Pancreas (tissue), 10 donors: ENCODE measurements at places on chromosomes 7 and 10. TPM values are rescaled to one million over a fixed set of nuclear protein-coding genes. Genes with fewer than 3 reads are reported as not detected.
A peak's percentile ranks its signal among the peaks of the same experiment; 100 is the strongest.

GRCh38 chr10:103512591-103513379 lies 19.3 kb downstream of the NEURL1 start:
- DNase-seq, result peak; percentile 83
- H3K27ac ChIP-seq, result peak overlapping the region; percentile 69
- no peaks in the 10 kb centered on the region for H3K27me3 ChIP-seq

DNA sequence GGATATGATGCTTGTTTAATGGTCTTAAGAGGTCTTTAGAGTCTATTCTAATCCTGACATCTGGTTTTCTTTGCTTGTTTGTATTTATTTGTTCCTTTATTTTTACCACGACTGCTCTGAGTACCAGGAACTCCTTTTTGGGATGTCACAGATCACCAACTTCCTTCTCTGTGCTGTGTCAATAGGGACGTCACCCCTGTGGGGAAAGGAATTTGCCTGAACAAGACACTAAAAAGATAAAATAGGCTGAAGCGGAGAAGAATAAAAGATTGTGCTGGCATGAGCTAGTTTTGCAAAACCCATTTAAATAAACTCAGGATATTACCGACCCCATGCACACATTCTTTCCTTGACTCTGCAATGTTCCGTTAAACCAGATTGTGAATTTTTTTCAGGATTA lies 27.7 kb downstream of the MGMT start:
- H3K4me3 ChIP-seq, result no peak overlapping the region
- DNase-seq, result no peak
- no peaks in the 10 kb centered on the region for H3K4me1 ChIP-seq
- no peaks in the 10 kb centered on the region for H3K27me3 ChIP-seq

RNF133 gene
- total RNA-seq, result 0.79 TPM

DNA sequence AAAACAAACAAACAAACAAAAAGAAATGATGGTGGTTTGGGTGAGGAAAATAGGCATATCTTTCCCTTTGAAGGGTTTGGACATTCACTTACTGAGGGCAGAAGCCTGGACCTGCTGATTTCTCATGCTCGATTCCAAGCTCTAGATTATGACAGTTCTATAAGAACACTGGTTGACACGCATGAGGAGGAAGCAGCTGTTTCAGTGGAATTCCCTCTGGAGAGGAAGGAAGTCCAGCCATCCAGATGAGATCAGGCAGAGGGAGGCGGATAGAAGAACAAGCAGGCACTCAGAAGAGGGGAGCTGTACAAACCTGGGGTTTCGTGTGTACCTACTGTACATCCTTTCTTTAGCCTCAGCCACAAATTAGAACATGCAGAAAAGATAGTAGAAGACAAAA lies 691.9 kb downstream of the INHBA start:
- H3K4me3 ChIP-seq, result no peak overlapping the region
- H3K36me3 ChIP-seq, result no peaks in the 10 kb centered on the region
- no peak for DNase-seq

SH2B2 gene
- 1.3 TPM for total RNA-seq

- peaks cover 4% of the 10 kb centered on the region for H3K27me3 ChIP-seq
- no peaks in the 10 kb centered on the region for H3K36me3 ChIP-seq
- H3K4me1 ChIP-seq, result no peaks in the 10 kb centered on the region
- no peak for DNase-seq
- no peak overlapping the region for H3K27ac ChIP-seq
These were observed 73.7 kb downstream of the PLPP4 start for GRCh38 chr10:120530699-120531098.

- H3K27ac ChIP-seq, result no peak overlapping the region
- no peaks in the 10 kb centered on the region for H3K27me3 ChIP-seq
- H3K4me1 ChIP-seq, result peaks cover 10% of the 10 kb centered on the region
- H3K4me3 ChIP-seq, result no peak overlapping the region
- DNase-seq, result no peak
These were observed 43.5 kb downstream of the KMT2C start for GRCh38 chr7:152392254-152392653.

GRCh38 chr10:101897633-101898032 lies 54.0 kb upstream of the KCNIP2 start:
- H3K4me1 ChIP-seq, result peaks cover 7% of the 10 kb centered on the region
- H3K4me3 ChIP-seq, result no peak overlapping the region
- H3K36me3 ChIP-seq, result no peaks in the 10 kb centered on the region
- no peak overlapping the region for H3K27ac ChIP-seq
- DNase-seq, result peak; percentile 4

CFTR gene
- total RNA-seq, result 282 TPM
